CD4-positive, alpha-beta T cell (primary cell): ENCODE measurements at places on chromosomes 2 and 18. TPM values are rescaled to one million over a fixed set of nuclear protein-coding genes. Genes with fewer than 3 reads are reported as not detected.

Gene INHBB
- not detected for total RNA-seq

DNA sequence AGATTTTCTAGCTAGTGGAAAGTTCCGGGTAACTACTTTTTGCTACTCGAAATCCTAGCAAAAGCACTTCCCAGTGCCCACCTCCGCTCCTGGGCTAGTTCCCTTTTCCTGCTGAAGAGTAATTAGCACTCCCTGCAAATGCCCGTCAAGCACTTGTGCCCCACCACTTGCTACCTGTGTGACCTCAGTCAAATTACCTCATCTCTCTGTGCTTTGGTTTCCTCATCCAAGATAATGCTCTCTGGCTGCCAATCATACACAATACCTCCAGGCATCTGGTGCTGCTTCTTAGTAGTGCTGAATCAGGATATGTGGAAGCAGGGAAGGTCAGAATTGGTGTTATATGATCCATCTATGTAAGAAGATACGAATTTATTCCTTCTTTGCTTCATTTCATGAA is 102.1 kb upstream of the CDCA7 start:
- no peak for DNase-seq

Gene NOL4
- not detected for total RNA-seq

DNA sequence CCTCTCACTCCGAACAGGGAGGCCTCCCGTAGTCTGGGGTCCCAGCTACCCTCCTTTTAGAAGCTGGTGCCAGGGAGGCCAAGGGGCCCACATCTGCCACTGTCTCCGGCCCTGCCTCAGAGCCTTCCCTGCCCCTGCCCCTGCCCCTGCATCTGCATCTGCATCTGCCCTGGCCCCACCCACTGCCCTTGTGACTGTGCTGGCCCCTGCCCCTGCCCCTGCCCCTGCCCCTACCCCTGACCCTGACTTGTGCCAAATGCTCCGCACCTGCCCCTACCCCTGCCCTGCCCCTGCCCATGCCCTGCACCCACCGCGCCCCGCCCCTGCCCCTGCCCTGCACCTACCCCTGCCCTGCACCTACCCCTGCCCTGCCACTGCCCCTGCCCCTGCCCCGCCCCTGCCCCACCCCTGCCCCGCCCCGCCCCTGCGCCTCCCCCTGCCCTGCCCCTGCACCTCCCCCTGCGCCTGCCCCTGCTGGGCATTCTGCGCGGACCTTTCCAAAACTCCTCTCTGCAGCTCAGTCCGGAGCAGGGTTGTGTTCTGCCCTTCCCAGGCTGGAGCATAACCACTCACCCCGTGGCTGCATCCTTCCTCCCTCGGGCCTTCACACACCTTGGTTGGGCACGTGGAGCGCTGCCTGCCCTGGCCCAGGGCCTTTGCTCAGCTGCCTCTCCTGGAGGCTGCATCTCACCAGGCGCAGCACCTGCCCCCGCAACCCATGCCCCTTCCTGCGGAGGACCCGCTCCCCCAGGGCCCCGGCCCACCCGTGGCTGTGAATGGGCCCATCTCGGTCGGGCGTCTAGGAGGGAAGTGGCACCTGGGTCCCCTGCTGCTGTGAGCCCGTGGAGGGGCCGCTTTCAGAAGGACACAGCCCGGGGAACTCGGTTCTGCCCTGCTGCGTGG is 5.4 kb downstream of the SNTG2 start:
- DNase-seq = no peak

GRCh38 chr2:60149176-60149575 is 404.3 kb downstream of the BCL11A start:
- DNase-seq = no peak

Gene MYO7B
- total RNA-seq = 0.05 TPM

Gene CRACDL
- 0.36 TPM for total RNA-seq

DNA sequence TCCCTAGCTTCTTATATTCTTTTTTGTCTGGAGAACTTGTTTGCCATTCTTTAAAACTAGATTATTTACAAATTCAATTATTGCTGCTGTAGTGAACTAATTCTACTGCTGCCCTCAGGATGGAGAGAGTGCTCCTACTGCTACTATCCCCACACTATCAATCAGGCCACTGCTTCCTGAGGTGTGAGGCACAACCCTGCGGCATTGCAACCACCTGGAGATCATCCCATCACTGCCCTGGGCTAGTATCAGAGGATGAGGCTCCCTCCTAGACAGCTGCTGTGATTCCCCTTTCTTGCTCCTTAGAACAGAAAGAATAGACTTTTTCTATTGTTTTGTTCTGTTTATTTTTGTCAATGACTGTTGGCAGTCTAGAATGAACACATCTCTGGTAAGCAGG is 146.6 kb downstream of the CDH19 start:
- DNase-seq = no peak

Gene SAG
- total RNA-seq = 0.22 TPM

Gene CRYGD
- not detected for total RNA-seq

DNA sequence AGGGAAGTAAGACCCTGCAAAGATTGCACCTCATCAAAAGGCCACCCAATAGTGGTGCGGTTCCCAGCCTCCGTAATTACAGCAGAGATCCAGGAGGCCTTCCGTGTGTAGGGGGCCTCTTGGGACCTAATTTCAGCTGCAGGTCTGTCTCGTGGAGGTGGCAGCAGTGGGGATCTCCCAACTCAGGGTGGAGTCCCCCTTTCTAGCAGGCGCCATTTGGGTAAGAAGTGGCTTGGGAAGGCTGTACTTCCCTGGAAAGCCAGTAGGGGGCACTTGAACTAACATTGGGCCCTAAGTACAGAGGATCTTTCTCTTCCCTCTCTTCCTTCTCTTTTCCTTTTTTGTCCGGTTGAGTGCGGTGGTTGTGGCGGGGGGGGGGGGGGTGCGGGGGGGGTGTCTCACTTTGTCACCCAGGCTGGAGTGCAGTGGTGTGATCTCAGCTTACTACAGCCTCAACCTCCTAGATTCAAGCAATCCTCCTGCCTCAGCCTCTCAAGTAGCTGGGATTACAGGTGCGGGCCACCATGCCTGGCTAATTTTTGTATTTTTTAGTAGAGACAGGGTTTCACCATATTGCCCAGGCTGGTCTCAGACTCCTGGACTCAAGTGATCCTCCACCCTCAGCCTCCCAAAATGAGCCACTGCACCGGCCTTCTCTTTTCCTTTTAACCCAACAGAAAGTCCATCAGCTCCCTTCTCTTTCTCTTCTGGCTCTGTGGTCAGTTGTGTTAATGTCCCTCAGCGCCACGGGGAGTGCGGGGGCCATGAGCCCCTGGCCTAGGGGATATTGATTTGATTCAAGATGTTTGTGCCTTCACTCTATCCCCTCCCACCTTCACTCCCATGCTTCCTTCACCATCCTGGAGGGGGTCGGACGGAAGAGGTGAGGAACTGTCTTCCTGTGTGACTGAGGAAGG is 32.0 kb downstream of the CENPO start:
- no peak for DNase-seq

Gene PRSS56
- not detected for total RNA-seq

DNA sequence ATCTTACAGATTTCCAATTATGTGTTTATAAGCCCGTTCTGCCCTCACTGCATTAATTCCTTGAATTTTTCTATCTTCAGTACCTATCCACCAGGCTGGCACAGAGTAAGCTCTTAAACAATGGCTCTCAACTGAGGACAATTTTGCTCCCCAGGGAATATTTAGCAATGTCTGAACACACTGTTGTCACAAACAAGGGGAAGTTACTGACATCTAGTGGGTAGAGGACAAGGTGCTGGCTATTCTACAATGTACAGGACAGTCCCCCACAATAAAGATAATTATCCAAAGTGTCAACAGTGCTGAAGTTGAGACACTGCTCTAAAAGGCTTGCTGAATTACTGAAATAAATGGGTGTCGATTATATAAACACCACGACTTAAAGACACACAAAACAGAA is 5.0 kb downstream of the NDUFS1 start:
- no peak for DNase-seq

DNA sequence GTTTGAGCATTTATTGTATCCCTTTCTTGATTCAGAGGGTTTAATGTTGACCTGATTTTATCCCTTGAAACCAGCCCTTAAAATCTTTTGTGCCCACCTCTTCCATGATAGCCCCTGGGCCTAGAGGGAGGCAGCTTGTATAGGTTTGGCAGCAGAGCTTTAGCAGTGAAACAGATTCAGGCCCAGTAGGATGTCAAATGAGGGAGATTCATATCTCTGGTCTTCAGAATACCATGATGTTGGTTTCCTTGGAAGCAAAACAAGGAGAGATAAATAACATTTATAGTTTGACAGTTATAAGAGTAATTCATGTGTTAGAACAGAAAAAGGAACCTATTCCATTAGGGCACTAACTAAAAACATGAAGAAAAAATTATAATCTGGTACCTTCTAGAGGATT is 649.2 kb downstream of the METTL4 start:
- DNase-seq = no peak

Gene OST4
- total RNA-seq = 254 TPM

GRCh38 chr18:22466608-22467395 is 49.1 kb upstream of the CTAGE1 start:
- no peak for DNase-seq
